ENCODE measurements at places on chromosomes 1 and 21.

DNA sequence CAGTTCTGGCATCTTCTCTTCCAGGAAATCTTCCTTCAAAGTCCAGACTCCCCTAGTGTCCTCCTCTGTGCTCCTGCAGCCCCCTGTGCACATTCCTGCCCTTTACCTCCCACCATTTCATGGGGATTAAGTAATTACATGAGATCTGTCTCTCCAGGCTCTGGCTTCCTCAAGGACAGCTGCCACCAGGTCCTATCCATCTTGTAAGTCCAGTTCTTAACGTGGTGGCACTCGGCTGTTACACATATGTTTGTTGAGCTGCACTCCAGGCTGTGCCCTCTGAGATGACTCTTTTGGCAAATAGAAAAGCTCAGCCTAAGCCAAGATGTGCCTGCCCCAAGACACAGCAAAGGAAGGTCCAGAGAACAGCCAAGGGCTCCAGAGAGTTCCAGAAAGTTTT lies 57.4 kb upstream of the CAMK1G start:
- no peak for DNase-seq

- DNase-seq, result no peak
Measured at GRCh38 chr1:177948336-177948972, 21.4 kb downstream of the SEC16B start.

DNA sequence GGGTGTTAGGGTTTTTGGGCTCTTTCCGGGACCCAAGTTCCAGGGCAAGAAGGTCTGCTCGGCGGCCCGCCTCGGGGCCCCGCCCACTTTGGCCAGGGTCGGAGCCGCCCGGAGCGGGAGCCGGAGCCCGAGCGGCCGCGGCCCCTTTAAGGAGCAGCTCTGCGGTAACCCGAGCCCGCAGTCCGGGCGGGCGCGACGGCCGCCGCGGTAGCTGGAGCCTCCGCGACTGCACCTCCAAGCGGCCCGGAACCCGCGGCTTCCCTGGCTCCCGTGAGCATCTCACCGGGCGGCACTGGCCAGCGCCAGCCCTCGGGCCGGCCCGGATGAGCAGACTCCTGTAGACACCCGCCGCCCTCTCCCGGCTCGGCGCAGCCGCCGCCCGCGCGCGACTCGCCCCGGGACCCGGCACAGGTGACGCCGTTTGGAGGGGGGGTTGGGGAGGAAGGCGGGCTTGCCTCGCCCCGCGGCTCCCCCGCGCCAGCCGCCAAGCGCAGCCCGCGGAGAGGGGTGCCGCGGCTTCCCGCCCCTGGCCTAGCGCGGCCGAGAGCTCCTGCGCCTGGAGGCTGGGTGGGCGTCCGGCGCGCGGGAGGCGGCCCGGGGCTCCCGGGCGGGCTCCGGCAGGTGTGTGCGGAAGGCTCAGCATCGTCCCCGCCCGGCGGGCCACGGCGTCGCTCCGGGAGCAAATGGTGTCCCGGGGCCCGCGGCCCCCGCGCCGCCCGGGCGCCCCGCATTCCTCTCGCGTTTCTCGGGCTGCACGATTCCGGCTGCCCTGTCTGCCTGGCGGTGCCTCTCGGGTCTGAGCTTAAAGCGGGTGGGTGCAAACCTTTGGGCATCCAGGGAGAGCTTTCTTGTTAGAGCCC lies at the start of gene TLCD4:
Gene TLCD4 (plus strand): TSS at position 149 of the 860 bp plus-strand sequence. CDS start 26,547 bp downstream, outside the sequence.
- DNase-seq, result peak; percentile 18

- no peak for DNase-seq
Measured at GRCh38 chr1:184965944-184966860, 8.1 kb downstream of the NIBAN1 start.

DNA sequence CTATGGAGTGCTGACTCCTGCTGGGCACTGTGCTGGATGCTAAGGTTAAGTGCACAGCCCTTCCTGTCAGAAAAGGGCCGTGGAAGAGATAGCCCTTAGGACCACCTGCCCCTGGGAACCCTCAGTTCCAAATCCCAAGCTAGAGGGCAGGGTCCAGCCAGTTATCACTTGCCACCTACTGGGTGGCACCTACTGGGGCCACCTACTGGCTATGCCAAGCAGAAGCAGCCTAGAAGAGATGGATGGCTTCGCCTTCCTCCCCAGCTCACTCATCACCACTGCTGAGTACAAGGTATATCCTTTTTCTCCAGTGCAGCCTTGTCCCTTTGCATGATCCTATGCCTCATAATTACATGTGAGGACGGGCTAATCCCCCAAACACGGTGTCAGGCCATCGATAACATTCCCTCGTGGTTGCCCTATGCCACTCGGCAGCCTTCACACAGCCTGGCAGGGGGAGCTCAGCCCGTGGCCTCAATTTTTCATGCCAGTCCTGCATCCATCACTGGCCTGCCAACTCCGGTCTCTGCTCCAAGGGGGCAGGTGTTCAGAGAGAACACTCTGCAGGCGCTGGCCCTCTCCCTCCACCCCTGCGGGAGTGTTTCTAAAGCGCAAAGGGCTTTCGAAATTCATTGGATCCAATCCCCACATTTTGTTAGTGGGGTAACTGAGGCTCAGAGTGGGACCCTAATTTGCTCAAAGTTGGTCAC lies 49.0 kb downstream of the SYT2 start:
- DNase-seq, result no peak

DNA sequence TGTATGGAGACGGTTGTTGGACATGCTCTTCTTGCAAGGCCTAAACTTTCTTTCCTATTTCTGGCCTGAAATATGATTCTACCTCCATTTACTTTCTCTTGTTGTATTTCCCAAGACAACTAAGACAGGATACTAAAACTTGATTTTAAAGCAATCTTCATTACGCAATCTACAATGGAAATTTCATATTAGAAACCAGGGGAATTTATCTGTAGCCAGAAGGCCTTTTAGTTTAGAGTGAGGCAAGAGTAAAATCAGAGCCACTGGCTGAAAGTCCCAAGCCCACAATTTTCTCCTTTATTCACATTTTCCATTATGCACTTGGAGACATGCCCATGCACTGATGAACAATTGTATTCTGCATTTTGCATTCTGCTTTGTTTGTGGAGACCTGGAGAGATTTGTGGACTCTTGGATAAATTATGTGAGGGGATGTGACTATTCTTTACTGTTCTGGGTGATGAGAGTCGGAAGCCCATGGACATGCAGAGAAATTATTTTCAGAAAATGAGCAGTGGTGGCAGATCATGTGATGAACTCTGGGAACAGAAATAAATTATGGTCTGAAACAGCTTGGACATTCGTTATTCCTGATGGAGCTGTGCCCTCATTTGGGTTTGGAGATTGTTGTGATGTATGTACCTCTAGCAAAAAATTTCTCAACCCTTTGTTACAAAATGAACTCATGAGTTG lies 336.8 kb downstream of the SEC16B start:
- no peak for DNase-seq

GRCh38 chr1:24015221-24016210 lies 35.4 kb upstream of the SRSF10 start:
- no peak for DNase-seq

- DNase-seq, result no peak
Measured at GRCh38 chr1:42675467-42675866, 6.8 kb upstream of the YBX1 start.

GRCh38 chr21:36551731-36552433 lies 72.0 kb upstream of the CLDN14 start:
- no peak for DNase-seq

DNA sequence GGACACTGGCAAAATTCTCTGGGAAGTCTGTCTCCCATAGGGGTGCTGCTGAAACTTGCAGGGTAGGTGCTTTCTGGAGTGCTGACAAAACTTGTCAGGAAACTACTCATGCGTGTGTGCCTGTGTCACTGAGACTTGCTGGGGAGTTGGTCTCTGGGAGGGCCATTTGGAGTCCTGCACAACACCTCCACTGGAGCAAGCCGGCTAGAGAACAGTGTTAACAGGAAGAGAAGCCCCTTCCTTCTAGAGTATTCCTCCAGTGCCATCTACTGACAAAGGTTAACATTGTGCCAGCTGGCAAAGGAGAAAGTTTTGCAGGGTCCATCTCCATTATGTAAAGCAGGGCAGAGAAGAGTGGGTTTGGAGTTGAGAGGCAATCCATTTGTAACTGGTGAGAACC lies 30.0 kb downstream of the ZMYM4 start:
- peak; percentile 16 for DNase-seq

DNA sequence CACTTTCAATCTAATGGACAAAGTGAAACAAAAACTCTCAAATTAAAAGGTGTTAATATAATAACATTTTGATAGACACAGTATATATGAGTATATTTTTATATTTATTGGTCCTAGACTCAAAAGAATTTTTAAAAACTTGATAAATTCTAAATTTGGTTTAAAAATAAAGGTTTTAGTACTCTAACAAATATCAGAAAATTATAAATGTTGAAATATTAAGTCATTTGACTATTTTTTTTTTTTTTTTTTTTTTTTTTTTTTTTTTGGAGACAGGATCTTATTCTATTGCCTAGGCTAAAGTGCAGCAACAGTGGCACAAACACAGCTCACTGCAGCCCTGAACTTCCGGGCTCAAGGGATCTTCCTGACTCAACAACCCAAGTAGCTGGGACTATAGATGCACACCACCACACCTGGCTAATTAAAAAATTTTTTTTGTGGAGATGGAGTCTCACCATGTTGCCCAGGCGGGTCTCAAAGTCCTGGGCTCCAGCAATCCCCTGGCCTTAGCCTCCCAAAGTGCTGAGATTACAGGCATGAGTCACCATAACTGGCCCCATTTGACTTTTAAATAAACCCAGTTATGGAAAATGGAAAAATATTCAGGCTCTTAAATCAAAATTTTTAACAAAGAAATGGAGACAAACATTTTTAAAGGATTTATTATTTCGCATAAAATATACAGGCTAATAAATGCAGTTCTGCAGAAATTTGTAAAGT lies 60.8 kb upstream of the RBM34 start:
- no peak for DNase-seq

- DNase-seq, result no peak
Measured at GRCh38 chr1:241658081-241658793, 6.2 kb downstream of the WDR64 start.

DNA sequence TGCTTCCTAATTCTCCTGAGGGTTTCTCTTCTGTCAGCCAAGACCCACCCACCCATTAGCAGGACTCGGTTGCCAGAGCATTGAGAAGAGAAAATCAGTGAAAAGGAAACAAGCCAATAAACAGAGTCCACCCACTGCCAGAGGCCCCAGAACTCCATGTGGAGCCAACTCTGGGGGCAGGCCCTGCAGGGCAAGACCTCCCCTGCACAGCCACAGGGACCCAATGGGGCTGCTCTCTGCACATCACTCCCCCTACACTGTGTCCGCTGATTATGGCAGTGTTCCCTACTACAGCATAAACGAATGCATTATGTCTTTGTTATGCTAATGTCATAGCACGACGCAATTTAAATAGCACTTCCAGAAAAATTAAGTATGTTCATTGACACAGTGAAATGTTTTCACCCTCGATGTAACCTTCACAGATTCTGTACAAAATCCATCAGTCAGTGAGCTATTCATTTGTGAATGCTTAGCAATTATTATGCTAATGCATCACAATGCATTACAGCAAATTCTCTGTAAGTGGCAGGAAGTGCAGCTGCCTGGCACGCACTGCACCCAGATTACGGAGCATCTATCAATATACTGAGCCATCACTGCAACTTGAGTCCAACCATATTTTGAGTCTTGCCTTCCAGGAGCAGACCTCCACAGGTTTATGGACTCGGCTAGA lies 56.4 kb downstream of the GRIK3 start:
- DNase-seq, result no peak

DNA sequence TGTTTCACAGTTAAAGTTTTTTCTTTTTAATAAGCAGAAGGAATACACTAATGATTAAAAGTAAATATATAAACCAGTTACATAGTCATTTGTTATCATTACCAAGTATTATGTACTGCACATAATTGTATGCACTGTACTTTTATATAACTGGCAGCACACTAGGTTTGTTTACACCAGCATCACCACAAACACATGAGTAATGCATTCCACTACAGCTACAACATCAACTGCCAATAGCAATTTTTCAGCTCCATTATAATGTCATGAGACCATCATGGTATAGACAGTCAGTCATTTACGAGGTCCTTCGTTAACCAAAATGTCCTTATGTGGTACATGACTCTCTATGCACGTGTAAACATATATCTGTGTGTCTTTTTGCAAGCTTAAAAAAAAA lies 35.2 kb downstream of the SCYL3 start:
- DNase-seq, result no peak

- DNase-seq, result no peak
Measured at GRCh38 chr21:45160198-45160597, 85.8 kb downstream of the ADARB1 start.

GRCh38 chr1:96901783-96902363 lies 180.3 kb downstream of the PTBP2 start:
- DNase-seq, result no peak

All from activated gamma-delta T cell treated with Interleukin-2 at 50 U/mL for 16 hours (primary cell).